Neural progenitor cell (in vitro differentiated cells): ENCODE measurements at places on chromosomes 2 and 18. TPM values are rescaled to one million over a fixed set of nuclear protein-coding genes. Genes with fewer than 3 reads are reported as not detected.
A peak's percentile ranks its signal among the peaks of the same experiment; 100 is the strongest.

The CENPA gene
- total RNA-seq, result 42.8 and 55.0 TPM in 2 replicates

The CDH7 gene
- 2.7 TPM in 2 replicates for total RNA-seq

DNA sequence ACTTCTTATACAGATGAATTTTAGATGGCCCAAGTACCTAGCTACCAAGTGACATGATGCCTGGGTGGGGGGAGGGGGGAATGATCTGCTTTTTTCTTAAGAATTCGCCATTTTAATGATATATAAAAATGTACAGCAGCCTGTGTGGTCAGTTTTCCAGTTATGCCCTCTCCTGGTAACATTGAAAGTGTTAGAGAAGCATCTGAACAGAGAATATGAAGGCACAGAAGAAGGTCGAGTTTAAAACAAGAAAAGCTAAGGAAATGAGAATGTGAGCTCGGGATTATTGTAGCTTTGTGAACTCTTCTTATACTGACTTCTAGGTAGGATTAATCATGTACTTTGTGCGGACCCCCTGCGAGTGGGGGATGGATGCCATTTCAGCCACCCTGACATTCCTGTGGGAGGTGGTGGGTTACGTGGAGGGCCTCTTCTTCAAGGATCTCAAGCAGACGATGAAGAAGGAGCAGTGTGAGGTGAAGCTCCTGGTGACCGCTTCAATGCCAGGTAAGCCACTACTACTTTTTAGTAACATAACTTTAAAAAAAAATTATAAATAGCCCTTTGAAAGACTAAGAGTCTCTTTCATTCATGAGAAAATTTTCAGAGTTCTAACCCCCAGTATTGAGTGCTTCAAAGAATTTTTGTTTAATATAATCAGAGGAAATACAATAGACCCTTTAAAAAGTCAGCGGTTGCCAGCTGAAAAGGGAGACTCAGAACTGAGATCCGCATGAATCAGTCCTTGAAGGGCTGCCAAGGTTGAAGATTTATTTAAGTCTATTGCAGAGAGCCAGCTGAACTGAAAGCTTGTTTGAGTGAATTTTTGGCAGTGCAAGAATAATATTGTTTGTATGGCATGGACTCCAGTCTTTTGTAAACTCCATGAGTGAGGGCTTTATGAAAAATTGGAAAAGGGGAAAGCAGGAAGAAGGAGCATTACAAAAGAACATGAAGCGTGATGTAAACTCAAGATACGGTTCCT is 68.6 kb upstream of the RPE start:
- H3K27ac ChIP-seq, result no peak overlapping the region
- peaks cover 4% of the 10 kb centered on the region for H3K4me1 ChIP-seq
- no peaks in the 10 kb centered on the region for H3K36me3 ChIP-seq
- no peaks in the 10 kb centered on the region for H3K27me3 ChIP-seq
- no peak overlapping the region for H3K4me3 ChIP-seq

- H3K4me3 ChIP-seq, result no peak overlapping the region
- peak; percentile 87 for DNase-seq
- H3K36me3 ChIP-seq, result no peaks in the 10 kb centered on the region
- H3K27ac ChIP-seq, result no peak overlapping the region
Measured at GRCh38 chr2:29923110-29923721, 1.8 kb upstream of the ALK start.

- peak overlapping the region; percentile 5 for H3K27ac ChIP-seq
- peak; percentile 92 for DNase-seq
- H3K4me1 ChIP-seq, result peaks cover 24% of the 10 kb centered on the region
Measured at GRCh38 chr2:165573534-165574461, 104.3 kb downstream of the CSRNP3 start.

DNA sequence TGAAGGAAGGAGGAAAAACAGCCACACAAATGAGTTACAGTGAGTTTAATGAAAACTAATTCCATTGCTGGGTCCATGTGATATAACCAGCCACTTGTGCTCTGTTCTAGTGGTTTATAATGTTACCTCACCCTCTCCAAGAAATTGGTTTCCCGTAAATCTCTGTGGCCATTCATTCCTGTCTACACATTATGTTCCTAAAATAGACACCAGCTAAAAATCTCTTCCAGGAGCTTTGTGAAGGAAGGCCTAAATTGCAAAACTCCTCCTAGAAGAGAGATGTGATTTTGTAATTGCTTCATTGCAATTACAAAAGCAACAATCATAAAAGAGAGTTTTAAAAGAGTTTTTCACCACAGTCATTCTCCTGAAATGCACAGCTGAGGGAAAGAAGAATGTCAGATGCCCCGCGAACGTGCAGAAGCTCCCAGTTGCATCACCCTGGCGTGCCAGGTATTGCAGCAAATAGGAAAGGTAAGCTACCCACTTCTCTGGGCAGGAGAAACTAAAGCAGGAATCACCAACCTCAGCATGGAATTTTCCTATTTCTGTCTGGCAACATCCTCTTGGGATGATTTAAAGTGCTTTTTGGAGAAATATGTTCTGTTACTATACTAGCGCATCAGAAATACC is 1.7 kb downstream of the SCN1A start:
- no peaks in the 10 kb centered on the region for H3K27me3 ChIP-seq
- H3K27ac ChIP-seq, result no peak overlapping the region
- peaks cover 13% of the 10 kb centered on the region for H3K4me1 ChIP-seq
